GM23248 (cell line): ENCODE measurements at places on chromosomes 2 and 18.
A peak's percentile ranks its signal among the peaks of the same experiment; 100 is the strongest.

GRCh38 chr2:21467910-21468309 lies 344.1 kb downstream of the TDRD15 start:
- DNase-seq: no peak

DNA sequence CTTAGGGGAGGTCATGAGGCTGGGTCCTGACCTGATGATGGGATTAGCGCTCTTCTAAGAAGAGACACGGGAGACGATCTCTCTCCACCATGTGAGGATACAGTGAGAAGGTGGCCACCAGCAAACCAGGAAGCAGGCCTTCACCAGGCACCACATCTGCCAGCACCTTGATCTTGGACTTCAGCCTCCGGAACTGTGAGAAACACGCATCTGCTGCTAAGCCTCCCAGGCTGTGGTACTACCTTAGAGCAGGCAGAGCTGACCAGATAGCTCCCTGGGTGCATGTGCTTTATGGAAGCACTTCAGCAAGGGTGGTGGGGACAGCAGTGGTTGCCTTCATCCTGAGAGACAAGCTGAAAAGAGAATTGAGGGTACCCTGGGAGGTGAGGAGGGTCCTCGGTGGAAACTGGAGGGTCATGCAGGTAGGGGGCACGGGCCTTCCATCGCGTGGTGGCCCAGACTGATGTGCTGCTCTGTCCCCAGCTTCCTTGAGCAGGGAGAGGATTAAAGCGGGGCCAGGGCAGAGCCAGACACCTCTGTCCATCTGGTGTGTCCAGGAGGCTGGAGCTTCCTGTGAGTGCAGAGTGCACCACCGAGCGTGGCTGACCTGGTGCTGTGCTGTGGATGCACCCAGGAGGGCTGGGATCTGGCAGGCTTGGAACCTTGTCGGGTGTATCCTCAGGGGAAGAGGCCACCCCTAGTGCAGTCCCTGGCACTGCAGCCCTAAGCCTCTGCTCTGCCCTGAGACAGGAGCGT lies 42.9 kb upstream of the HS6ST1 start:
- no peak for DNase-seq

GRCh38 chr2:98027538-98027937 lies 31.8 kb upstream of the TMEM131 start:
- DNase-seq: no peak

- no peak for DNase-seq
Measured at GRCh38 chr2:218187296-218188015, 20.7 kb upstream of the CXCR1 start.

DNA sequence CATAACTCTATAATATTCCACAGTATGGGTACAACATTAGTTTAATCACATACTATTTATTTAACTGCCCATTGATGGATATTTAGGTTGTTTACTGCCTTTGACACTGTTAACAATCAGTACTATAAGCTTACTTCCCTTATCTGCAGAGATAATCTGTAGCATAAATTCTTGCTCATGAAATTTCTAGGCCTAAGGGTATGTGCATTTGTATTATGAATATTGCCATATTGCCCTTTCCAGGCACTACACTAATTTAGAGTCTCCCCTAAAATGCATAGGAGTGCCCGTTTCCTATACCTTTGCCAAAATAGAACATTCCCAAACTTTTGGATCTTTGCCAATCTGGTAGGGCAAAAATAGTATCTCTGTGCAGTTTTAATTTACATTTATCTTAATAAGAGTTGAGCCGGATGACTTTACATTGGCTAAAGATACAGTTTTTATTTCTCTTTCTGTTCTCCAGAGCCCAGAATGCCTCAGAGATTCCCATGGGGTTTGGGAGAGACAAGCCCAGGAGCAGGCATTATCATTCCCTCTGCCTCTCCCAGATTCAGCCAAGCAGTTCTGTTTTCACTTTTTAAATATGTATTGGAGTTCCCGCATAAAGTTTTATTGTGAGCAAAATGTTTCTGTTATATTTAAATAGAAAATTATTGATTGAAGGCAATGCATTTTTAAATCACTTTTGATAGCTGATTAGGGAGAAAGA lies 102.8 kb downstream of the CAPN13 start:
- DNase-seq: no peak

- peak; percentile 61 for DNase-seq
Measured at GRCh38 chr2:18896125-18896764, 306.9 kb upstream of the NT5C1B start.

DNA sequence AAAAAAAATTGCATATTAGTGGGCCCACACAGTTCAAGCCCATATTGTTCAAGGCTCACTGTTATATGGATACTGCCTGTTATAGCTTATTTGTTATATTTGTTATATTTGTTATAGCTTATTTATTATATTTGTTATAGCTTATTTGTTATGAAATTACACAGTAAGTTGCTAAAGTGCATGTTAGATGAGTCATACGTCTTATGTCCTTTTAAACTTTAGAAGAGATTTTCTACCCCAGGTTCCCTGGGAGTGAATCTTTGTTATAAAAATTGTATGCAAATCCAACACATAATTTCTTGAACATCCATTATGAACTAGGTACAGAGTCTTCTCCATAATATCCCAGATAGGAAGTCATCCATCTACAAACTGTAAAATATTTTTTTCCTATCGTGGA lies 22.1 kb downstream of the HTR2B start:
- DNase-seq: peak; percentile 60

GRCh38 chr2:217886091-217886490 lies 116.7 kb downstream of the TNS1 start:
- no peak for DNase-seq

DNA sequence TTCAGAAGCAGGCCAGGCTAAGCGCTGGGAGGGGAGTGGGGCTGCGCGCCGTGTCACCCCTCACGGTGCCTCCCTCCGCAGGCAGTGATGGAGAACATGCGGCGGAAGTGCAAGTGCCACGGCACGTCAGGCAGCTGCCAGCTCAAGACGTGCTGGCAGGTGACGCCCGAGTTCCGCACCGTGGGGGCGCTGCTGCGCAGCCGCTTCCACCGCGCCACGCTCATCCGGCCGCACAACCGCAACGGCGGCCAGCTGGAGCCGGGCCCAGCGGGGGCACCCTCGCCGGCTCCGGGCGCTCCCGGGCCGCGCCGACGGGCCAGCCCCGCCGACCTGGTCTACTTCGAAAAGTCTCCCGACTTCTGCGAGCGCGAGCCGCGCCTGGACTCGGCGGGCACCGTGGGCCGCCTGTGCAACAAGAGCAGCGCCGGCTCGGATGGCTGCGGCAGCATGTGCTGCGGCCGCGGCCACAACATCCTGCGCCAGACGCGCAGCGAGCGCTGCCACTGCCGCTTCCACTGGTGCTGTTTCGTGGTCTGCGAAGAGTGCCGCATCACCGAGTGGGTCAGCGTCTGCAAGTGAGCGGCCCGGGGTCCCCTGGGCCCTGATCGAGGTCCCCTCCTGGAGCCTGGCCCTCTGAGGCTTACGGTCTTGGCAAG lies 12.2 kb downstream of the WNT10A start:
- DNase-seq: peak; percentile 76

DNA sequence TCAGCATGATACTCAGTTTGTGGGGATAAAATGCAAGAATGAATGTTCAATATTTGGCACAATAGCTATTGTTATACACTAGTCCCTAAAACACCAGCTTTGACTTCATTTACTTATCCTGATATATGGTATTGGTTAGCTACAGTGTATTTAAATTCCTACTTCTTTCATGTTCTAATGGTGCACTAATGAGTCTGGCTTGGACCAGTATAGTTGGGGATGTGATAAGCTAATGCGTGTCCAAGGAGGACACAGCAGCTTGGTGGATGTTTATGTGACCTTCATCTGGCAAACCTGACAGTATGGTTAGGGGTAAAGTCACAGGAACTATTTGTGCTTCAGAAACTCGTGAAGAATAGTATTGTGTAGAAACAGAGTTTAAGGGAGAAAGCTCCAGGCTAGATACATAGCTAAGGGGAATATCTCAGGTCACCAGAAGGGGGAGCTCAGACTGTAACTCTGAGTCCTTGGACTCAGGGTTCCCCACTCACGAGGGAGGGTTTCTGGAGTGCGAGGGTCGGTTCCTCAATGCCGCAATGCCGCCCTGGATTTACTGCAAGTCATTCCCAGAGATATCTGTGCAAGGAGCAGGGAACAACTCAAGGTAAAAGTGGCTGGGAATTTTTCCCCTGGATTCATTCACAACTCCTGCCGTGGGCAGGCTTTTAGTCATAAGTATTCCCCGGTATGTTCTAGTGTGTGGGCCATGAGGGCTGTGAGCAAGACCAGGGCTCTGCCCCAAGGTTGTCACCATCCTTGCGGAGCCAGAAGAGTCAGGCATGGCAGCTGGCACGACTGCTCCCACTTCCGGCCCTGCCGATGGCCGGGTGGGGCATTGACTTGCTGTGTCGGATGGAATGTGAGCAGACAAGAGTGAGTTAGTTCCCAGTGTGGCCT lies 14.5 kb downstream of the IL1R2 start:
- peak; percentile 72 for DNase-seq

DNA sequence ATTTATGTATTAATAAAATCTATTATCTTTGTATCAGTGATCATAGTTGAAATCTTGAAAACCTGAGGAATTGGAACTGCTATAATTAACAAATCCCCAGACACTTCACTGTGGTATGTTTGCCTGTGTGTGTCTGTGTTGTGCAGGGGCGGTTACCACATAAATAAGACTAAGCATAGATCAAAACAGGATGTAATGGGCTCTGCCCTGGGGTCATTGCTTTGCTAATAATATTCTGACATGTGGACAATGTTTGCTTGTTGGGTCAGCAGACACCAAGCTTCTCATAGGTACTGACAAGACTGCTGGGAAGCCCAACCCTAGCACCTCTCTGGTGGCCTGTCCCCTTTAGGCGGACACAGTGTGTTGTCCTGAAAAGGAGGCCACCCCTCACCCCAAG lies 35.8 kb upstream of the DOK6 start:
- no peak for DNase-seq

DNA sequence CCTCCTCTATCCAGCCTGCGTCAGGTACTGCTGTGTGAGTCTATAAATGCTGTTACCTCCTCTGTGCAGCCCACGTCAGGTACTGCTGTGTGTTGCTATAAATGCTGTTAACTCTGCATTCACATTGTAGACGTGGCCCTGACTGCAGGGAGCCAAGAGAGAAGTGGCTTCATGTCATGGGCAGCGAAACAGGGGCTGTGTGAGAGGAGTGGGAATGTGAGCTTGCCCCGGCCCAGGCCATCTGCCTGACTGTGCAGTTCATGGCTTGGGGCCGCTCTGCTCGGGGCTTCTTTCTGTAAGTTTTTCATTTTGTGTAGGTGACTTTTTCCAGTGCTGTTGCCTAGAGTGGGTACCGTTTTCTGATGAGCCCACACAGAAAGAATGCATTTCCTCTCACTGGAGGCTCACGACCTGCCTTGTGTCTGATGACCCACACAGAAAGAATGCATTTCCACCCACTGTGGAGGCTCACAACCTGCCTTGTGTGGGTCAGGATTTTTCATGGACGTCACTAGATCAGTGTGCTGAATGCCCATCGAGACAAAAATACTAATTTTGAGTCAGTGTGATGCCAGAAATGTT lies 104.5 kb downstream of the SNTG2 start:
- DNase-seq: peak; percentile 84

DNA sequence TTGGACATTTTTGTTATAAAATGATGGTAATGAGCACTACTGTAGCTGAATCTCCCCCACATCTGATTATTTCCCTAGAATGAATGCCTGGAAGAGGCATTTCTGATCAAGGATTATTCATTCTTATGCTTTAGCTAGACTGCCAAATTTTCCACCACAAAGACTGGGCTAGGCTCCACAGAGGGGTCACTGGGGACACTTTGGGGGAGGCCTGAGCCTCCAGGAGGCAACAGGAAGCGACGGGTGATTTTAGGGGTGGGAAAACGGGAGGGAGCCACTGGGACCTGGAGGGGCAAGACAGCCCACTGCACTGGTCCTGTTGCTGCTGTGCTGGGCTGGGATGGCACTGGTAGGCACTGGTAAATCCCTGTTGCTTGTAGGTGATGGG lies 2.4 kb upstream of the ASB1 start:
- DNase-seq: peak; percentile 65

DNA sequence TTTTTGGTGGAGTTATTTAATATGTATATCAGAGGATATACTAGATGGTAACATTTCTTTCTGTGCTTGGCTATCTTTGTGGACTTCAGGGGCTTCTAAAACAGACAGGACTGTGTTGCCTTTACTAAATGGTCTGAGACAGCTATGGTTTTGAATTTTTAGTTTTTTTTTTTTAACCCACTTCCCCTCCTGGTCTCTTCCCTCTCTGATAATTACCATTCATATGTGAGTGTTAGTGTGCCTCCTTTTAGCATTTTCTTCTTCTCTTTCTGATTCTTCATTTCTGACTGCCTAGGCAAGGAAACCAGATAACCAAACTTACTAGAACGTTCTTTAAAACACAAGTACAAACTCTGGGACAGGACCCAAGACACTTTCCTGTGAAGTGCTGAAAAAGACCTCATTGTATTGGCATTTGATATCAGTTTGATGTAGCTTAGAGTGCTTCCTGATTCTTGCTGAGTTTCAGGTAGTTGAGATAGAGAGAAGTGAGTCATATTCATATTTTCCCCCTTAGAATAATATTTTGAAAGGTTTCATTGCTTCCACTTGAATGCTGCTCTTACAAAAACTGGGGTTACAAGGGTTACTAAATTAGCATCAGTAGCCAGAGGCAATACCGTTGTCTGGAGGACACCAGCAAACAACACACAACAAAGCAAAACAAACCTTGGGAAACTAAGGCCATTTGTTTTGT lies 52.7 kb downstream of the SMAD4 start:
- no peak for DNase-seq

DNA sequence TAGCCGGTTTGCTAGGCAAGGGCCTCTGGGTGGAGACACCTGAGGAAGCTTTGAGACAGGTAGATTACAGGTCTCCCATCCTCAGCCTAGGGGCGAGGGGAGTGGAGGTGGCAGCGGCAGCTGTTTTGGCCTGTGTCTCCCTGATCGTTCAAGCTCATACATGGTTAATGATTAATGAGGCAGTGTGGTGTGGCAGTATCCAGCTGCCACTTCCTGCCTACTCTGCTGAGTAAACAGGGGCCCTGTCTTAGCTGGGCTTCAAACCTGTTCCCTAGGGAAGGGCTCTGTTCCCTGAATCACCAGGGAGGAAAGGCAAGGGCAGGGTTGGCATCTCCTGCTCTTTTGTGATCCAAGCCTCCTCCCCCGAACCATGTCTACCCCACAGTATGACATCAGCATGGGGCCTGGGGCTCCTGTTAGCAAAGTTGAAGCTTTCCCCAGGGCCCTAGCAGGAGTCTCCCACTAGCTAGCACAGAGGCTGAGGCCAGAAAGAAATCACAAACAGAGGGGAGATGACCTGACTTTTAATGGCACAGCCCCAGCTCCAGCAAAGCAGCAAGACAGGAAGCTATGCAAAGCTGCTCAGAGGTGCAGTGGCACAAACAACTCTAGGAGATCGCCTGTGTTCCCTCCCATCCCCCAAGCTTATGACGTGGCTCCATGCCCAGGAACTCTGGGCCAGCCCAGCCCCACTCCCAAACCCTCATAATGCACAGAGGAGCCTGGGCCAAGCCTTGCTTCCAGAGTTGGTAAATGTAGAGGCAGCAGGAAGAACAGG lies 3.7 kb upstream of the TUBA4B start:
- peak; percentile 92 for DNase-seq

GRCh38 chr2:240300261-240300821 lies 135.1 kb upstream of the GPC1 start:
- peak; percentile 25 for DNase-seq
